Stimulated activated CD4-positive, alpha-beta T cell treated with anti-CD3 and anti-CD28 coated beads, Interleukin-4, amount 100 ng/mL, for 1 hour (primary cell): ENCODE measurements at places on chromosomes 2 and 18.

DNA sequence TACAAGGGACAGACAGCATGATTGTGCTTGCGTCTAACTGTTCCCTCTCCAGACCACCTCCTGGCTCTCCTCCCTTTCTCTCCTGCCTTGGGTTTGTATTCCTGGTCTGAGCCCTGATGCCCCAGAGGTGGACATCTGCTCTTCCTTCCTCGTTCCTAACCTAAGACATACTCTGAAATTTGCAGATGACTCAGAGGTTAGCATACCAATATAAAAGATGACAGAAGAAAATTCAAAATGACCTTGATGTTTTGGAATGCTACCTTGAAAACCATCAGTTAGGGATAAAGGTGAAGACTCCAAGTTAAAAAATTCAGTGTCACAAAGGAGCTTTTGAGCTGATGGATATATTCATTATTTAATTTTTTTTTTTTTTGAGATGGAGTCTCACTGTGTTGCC, 12.9 kb downstream of the SMYD1 start:
- DNase-seq: no peak

DNA sequence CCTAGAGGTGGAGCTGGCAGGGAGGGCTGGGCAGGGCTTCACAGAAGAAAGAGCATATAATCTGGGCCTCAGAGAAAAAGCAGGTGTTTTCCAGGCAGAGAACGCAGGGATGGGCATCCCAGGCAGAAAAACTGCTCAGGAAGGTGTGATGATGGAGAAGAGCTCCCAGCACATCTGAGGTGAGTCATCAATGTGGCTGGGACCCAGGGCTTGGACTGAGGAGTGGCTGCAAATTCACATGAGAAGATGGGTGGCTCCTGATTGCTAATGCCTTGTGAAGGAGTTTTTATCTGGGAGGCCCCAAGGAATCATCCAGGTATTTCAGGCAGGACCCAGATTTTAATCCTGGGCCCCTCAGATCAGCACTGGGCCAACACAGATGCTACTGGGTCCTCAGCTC, 10.2 kb downstream of the IL1F10 start:
- DNase-seq: no peak

GRCh38 chr2:182224669-182225068, 202.2 kb downstream of the PDE1A start:
- no peak for DNase-seq

GRCh38 chr2:119914266-119914665, 98.6 kb upstream of the EPB41L5 start:
- DNase-seq: no peak

DNA sequence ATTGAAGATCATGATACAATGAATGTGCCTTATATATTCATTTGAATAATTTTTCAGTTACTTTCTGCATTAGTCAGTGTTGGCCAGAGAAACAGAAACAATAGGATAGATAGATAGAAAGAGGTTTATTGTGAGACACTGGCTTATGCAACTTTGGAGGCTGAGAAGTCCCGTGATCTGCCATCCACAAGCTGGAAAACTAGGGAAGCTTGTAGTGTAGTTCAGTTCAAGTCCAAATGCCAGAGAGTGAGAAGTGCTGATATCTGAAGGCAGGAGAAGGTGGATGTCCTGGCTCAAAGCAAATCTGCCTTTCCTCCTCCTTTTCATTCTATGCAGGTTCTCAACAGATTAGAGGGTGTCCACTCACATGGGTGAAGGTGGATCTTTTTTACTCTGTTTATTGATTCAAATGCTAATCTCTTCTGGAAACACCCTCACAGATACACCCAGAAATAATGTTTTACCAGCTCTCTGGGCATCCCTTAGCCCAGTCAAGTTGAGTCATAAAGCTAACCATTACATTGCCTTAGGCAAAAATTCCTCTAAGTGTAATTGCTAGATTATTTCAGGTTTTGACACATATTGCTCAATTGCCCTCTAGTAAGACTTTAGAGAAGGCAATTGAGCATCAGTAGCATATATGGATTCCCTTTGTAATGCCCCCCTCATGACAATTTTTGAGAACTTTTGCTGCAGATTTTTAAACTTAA, 341.4 kb downstream of the LPIN1 start:
- no peak for DNase-seq

DNA sequence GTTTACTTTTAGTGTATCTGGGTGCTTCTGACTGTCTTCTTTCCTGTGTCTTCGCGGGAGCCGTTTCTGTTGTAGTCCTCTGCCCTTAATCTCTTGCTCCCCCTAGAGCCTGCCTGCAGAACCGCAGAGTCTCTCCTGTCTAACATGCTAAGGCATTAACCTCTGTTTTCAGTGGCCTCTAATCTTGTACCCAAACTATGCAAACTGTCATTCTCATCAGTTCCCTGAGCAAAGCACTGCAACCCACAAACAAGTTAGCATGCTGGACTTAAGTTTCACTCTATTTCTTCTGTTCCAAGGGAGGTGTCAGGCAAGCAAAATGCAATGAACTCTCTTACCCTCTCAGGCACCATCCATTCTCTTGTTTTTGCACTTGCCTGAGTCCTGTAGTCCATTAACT, 138.4 kb downstream of the OTX1 start:
- no peak for DNase-seq

GRCh38 chr2:62686012-62686685, 19.4 kb upstream of the EHBP1 start:
- no peak for DNase-seq

DNA sequence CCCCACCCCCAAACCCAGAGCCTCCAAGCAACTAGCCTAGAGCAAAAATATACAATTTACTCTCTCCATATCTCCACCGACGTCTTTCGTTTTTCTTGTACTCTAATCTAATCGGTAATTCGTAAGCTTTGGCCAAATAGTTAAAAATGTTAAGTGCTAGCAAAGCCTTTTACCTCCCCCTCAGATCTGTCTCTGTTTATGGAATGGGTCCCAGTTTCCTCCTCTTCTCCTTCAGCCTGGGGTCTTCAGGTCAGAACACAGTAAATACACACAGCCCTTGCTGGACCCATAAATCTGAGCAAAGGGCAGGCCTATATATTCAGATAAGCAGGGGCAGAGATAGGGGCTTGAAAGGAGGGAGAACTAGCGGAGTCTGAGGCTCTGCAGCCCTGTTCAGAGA, 267.4 kb downstream of the MEIS1 start:
- no peak for DNase-seq

GRCh38 chr18:3405713-3406112, 44.3 kb upstream of the TGIF1 start:
- no peak for DNase-seq

- no peak for DNase-seq
These were observed 193.6 kb upstream of the FANCL start for GRCh38 chr2:58434692-58435091.

GRCh38 chr2:235665661-235666212, 171.9 kb downstream of the AGAP1 start:
- DNase-seq: no peak

DNA sequence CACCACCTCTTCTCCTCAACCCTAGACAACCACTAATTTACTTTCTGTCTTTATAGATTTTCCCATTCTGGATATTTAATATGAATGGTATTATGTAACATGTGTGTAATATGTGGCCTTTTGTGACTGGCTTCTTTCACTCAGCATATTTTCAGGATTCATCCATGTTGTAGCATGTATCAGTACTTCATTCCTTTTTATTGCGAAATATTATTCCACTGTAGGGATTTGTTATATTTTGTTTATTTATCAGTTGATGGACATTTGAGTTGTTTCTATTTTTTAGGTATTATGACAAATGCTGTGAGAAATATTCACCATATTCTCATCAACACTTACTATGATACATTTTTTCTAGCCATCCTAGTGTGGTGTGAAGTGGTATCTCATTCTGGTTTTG, 138.8 kb upstream of the DLGAP1 start:
- DNase-seq: no peak

DNA sequence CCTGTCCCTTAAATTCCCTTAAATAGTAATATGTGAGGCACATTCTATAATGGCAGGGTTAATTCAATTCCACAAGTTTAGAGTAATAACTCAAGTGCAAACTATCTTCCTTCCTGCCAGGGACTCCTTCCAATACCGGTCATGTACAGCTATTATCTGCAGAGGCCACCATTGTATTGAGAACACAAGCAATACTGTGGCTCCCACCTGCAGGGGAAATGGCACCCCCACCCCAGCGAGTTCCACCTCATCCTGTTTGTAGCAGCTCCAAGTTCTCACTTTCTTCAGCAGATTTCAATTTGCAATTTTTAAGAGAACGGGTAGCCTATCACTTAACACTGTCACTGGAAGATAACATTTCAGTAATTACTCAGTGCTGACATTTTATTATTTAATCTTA, 172.1 kb upstream of the PID1 start:
- DNase-seq: no peak

GRCh38 chr2:174007010-174007409, 41.8 kb upstream of the SP3 start:
- DNase-seq: no peak

- no peak for DNase-seq
These were observed 44.8 kb downstream of the ASAP2 start for GRCh38 chr2:9251154-9252001.

GRCh38 chr2:168515502-168515901, 59.4 kb downstream of the CERS6 start:
- no peak for DNase-seq

GRCh38 chr2:188132385-188132784, 159.3 kb upstream of the GULP1 start:
- DNase-seq: no peak

DNA sequence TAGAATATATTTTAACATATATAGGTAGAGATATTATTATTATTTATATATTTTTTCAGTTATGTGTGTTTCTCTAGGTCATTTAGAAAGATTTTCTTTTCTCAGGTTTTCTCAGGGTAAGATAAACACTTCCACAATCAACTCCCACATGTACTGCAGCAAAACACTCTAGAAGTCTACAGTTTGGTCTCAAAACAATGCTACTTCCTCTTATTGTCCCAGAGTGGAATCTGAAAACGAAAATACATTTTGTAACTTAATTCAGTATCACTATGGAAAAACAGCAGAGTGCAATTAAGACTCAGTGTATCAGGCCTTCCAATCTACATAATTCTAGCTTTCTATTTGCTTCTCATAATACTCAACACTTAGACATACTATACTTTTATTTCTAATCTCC, 190.1 kb upstream of the SLC35G4 start:
- no peak for DNase-seq

GRCh38 chr2:217621391-217621801, 381.4 kb downstream of the TNS1 start:
- DNase-seq: no peak

DNA sequence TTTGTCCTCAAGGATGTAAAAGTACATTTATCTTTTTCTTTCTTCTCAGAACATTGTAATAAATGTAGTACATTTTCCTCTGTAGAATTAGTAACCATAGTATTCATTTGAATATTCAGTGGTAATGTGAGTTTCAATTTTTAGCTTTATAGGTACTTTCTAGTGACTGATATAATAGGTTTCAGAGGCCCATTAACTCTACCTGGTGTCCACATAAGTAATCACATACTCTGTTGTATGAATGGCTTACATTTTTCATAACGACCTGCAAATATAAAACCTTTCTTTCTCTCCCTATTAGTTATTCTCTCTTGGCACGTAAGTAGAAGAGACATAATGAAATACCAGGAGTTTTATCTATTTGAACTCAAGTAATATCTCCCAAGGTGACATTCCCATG, 1017.6 kb downstream of the DPP10 start:
- no peak for DNase-seq

DNA sequence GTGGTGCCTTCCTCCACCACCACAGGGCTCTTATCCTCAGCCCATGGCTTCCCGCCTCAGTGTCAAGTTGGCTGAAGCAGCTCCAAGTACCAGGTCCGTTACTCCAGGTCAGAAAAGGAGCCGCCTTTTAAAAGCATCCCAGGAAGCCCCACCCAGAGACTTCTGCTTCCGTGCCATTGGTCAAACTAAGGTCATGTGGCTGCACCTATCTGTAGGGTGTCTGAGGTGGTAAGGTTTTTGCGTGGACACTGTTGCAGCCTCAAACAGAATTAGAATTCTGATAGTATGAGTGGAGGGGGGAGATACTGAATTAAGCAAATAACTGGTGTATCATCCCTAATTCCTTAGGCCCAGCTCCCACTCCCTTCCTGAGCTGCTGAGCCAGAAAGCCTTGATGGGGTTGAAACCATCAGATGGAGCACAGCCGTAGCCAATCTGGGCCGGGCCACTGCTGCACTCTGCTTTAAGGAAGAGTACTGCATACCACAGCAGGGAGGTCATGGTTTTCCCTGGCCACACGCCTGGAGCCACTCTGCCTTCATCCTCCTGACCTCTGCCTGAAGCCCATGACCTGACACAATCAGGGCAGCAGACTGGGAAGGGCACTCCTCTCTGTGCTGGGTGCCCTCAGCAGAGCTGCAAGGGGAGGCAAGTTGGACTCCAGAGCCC, 8.4 kb downstream of the TMEM247 start:
- DNase-seq: no peak

DNA sequence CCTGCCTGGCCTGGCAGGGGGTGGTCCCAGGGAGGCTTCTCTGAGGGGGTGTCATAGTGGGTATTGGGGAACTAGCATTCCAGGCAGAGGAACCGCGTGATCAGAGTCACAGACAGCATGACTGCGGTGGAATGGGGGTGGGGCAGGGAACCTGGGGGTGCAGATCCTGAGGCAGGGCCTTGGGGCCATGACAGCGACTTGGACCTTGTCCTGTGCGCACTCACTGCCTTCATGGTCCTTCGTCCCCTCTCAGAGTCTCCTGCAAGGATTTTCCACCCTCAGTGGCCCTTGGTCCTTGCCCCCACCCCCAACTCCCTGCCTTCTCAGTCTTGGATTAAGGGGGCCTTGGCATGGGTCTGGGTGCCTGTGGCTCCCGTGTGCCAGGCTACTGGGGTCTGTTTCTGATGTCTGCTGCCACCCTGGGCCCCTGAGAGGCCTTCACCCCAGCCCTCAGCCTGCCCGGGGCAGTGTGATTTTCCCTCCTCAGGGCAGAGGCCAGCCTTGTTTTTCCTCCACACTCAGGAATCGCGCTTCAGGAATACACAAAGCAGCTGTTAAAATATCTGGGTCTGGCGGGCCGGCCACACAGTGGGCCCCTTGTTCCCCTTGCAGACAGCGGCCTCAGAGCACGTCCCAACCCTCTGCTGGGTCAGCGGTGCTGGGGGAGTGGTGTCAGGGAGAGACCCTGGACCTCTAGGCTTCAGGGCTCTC, 51.6 kb downstream of the GLI2 start:
- DNase-seq: no peak

- DNase-seq: peak; percentile 31
These were observed 29.6 kb upstream of the IL37 start for GRCh38 chr2:112881217-112881985.

GRCh38 chr2:162390801-162391200, 46.9 kb downstream of the GCA start:
- DNase-seq: no peak

- DNase-seq: no peak
These were observed 184.4 kb downstream of the TGIF1 start for GRCh38 chr18:3634250-3634939.

GRCh38 chr18:59062643-59063006, 77.1 kb upstream of the SEC11C start:
- DNase-seq: no peak

- DNase-seq: no peak
These were observed 45.2 kb downstream of the ACVR1 start for GRCh38 chr2:157830696-157831570.
